ENCODE measurements at places on chromosomes 3 and 15.

DNA sequence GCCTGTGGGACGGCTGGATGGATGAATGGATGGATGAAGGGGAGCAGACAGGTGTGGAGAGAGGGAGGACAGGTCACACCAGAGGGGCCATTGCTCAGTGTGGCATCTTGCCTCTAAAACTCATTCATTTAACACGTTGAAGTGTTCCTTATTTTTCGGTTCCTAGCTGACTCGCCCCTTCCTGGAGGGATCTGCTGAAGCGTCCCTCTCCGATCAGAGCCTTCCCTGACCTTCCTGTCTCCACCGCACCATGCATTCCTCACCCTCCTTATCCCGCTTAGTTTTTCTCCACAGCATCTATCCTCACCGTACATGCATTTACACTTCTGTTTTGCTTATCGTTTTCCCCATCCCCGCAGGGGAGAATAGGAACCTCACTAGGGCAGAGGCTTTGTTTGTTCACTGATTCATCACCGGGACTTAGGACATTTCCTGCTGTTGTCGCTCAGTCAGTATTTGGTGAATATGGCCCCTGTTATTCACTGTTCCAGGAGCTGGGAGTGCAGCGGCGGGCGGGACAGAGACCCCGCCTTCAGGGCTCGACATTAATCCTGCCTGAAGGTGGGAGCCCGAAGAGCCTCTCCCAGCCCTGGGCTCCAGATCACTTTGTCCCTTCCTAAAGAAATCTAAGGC is 32.0 kb downstream of the FOXL2 start:
- no peak for DNase-seq

- DNase-seq = no peak
Observed at GRCh38 chr15:29056839-29057450, 171.2 kb downstream of the APBA2 start.

DNA sequence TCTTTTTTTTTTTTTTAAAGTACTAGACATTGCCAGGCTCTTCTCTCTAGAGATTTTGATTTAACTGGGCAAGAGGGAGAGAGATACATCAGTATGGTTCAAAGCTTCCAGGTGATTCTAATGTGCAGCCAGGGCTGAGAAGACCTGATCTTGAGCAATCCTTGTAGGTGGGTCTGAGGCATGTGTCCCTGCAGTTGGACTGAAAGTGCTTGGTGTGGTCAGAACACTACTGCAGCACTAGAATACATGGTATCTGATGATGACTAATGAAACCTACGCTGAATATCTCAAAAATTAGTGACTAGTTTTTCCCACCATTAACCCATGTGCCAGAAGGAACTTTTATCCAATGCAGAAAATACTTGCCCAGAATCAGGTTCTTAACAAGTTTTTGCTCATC is 34.4 kb upstream of the MYO5C start:
- DNase-seq = no peak

- DNase-seq = no peak
Observed at GRCh38 chr3:89264037-89264560, 156.7 kb downstream of the EPHA3 start.

DNA sequence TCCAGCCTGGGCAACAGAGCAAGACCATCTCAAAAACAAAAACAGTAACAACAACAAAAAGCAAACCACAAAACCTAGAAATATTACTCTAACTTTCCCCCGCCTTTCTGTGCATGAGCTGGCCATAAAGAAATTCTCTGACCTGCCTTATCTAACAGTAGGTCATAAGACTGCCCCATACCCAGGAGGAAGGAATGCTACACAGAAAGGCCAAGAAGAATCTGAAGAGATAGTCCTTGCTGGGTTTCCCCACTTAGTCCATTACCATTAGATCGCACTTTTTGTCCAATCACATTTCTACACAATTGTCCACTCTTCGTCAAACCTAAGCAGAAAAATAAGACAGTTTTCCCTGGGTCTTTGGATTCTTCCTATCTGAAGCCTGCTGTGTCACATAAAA is 23.5 kb downstream of the CIAO2A start:
- no peak for DNase-seq

DNA sequence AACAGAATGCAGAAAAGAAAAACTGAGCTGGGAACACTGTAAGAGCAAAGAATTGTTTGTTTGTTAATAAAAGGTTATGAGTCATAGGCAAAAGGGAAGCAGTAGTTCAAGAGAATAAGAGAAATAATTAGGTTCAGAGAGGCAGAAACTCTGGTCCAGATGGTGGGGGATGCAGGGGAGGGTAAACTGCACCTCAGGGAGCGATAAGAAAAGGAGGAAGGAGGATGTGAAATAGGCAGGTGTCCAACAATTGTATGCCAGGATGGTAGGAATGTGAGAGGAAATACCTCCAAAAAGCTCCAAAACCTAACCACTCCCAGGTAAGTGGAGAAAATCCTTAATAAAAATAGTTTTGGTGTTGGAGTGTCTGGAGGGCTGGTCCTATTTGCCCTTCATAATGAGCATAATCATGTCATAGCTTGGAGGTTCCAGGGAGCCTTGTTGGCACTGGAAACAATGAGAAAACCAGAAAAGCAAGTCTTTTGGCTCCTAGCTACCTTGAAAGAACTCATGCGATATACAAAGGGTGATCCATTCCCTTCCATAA is 405.4 kb upstream of the TBL1XR1 start:
- no peak for DNase-seq

DNA sequence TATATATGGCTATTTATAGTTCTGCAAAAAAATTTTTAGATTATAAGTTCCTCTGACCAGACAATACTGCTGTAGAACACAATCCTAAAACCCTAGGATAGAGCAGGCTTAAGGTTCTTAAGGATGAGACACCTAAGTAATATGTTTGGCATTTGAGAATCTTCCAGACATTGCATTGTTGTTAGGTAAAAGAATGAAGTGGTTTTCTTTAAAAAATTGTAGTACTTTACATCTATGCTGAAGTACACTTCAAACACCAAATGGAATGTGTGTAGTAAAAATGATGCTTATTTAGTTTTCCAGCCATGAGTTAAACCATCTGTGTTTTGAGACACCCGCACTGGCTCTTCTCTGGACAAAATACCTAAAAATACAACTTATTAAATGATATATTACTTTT is 857.7 kb downstream of the OTOL1 start:
- DNase-seq = no peak

DNA sequence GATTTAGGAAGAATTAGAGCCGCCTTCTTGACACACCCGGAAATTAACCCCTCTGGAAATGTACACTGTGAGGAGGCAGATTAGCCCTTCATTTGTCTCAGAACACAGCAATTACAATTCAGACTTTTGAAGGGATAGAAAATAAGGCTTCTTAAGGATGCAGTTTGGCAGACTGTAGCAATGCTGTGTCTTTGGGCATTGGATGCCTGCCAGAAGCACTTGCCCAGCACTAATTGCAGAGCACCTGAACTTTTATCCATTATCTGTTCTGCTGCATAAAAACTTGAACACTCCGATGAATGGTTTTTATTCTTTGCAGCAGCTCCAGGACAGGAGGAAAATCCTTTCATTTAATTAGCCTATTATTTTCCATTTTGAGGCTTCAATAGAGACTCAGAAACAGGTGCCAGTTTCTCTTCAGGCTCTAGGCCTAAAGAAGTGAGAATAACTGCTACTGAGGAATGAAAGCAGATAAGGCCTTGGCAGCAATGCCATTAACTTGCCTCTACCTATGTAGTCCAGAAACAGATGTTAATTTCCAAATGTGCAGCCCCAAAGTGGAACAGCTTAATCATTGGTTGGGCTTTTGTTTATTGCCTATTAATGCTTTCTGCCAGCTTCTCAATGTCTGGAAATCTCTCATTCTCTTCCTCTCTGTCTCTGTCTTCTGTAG is 418.5 kb downstream of the NSUN3 start:
- DNase-seq = no peak

DNA sequence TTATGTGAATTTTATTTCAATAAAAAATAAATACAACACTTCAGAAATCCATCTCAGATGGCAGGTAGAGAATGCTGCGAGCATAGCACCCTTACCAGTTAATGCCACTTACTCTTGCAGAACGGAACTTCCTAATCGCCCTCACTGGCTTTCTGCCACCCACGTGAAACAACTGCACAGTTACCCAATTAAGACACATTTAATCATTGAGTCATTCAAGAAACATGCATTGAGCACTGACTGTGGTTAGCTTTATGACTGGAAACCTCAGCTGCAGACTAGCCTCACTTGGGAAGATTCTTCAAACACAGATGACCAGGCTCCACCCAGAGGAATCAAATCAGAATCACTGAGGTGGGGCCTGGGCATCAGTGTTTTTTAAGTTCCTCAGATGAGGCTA is 5.6 kb upstream of the MFGE8 start:
- no peak for DNase-seq

GRCh38 chr3:46277476-46277875 is 35.2 kb downstream of the CCR3 start:
- DNase-seq = no peak

- DNase-seq = no peak
Observed at GRCh38 chr3:155110996-155111901, 31.1 kb downstream of the MME start.
